ENCODE measurements at places on chromosomes 6 and 20.

DNA sequence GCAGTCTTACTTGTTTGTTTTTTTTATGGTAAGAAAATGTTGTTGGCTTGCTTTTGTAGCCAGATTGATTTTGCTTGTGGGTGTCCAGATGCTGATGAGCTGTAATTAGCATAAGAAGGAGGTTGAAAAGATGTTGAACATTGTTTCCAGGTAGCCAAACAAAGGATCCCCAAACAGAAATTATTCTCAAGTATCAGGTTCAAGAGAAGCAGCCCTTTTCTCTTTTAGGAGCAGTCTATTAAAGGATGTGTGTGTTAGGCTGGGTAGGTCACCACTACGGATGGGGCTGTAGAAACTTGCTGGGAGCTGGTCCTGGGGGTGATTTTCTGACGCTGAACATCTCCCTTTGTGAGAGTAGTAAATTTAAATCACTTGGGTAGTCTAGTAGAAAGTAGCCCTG, 86.9 kb upstream of the VSTM2L start:
- no peak for DNase-seq

DNA sequence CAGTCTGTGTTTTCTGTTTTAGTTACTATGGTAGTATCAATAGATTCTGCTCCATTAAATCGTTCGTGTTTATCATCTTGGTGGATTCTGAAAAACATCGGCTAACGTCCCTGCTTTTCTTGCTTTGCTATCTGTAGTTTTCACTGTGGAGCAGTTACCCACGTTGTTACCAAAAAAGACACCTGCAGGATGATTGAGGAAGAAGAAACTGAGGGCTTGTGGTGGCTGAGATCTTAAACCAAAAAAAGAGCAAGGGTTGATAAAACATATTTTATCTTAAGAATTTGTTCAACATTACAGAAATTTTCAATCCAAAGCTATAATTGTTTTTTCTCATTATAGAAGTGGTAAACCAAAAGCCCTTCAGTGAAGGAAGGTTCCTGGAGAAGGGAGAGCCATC, 166.3 kb downstream of the FARS2 start:
- no peak for DNase-seq

DNA sequence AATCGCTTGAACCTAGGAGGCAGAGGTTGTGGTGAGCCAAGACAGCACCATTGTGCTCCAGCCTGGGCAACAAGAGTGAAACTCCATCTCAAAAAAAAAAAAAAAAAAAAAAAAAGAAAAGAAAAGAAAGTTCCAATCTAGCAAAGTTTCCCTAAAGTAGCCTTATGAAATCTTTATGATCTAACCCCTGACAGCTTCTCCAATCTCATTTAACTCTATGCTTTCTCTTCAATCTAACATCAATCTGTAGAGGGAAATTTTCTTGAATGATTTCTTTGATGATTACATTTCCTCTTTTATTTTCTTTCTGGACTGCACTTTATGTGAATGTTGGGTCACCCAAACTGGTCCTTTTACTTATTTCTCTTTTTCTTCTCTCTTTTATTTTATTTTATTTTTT, 2.2 kb upstream of the SLC18B1 start:
- DNase-seq: no peak

- no peak for DNase-seq
These were observed 1.6 kb upstream of the ATP5F1E start for GRCh38 chr20:59033616-59034165.

DNA sequence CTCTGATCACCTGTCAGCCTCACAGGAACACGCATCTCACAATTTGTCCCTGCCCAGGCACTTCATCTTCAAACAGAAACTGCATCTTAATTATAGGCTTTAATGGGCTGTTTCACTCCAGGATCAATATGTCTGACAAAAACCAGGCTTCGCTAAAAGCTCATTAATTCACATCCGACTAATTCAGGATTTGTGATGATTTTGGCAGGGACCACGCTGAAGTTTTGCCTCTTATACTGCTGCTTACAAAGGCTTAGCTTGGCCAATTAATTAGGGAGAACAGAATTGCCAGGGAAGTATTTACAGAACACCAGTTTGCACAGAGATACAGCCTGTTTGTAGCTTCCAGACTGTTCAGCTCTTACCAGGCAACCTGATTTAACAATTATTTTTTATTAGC, 541.0 kb upstream of the SPTLC3 start:
- no peak for DNase-seq

- no peak for DNase-seq
These were observed 82.9 kb upstream of the MPC1 start for GRCh38 chr6:166465671-166466087.

DNA sequence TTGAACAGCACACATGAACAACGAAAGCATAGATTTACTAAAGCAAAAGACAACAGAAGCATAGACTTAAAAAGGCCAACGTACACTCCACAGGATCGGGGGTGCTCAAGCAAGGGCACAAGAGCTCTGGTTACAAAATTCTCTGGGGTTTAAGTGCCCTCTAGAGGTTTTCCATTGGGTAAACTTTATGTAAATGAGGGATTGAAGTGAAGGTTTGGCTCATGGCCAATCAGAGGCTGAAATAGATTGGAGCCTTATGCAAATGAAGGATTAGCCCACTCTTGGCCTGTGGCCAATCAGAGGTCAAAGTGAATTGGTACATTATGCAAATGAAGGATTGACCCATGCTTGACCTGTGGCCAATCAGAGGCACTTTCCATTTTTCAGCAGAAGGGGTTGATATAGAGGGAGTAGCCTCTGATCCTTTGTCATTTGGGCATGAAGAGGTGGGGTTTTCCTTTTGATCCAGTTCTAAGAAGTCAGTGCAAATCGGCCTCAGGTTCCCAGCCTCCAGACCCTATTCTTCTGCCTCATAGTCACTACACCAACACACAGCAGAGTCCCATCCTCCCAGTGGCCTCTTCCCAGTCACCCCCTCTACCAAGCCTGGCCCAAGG, 244.9 kb downstream of the THBS2 start:
- DNase-seq: no peak

DNA sequence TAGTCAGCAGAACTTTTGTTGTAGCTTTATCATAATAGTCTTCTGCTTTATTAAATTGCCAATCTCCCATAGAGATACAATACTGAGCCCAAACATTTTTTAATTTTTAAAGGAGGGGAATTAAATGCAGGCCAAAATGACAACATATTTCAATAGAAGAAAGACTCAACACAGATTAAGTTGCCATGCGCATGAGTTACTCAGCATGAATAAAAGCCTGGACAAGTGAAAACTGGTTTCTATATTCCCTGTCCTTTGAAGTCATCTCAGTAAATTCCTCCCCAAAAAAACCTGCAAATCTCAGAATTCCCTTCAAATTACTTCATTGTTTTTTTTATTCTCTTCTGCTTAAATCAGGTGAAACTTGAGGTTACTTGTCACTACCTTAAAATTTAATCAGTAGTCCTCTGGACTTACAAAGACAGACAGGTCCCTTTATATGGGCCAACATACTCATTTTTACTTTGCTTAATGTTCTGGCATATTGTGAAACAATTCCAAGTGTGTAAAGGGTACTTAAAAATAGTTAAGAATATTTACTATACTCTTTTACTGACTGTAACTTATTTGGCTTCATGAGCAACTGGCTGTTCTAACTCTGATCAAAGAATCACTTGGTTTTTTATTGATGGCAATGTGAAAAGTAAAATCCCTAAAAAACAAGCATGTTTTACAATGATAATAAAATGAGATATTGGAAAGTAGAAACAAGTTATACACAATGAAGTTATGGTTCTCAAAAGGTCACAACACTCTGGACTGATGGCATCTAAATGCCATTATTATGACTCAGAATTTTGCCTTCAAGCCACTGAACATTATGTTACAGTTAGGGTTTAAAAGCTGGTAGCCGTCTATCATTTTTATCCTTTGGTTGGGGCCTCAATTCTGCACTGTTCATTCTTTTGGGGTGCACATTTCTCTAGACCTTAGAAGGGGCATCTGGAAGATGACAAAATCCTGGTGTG, 49.9 kb upstream of the COL21A1 start:
- no peak for DNase-seq

GRCh38 chr6:128521282-128521632, 858 bp upstream of the PTPRK start:
- no peak for DNase-seq

DNA sequence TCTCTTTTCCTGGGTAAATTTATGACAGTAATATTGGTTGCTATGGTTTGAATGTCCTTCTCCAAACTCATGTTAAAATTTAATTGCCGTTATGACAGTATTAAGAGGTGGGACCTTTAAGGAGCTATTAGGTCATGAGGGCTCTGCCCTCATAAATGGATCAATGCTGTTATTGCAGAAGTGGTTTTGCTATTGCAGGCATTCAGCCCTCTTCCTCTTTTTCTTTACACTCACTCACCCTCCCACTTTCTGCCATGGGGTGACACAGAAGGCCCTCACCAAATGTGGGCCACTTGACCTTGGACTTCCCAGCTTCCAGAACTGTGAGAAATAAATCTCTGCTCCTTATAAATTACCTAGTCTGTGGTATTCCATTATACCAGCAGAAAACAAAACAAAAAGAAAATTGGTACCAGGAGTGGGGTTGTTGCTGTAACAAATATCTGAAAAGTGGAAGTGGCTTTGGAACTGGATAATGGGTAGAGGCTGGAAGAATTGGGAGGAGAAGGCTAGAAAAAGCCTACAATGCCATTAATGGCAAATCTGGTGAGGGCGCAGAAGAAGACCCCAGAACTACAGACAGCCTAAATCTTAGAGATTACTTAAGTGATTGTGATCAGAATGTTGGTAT, 24.8 kb upstream of the IGF2R start:
- no peak for DNase-seq

DNA sequence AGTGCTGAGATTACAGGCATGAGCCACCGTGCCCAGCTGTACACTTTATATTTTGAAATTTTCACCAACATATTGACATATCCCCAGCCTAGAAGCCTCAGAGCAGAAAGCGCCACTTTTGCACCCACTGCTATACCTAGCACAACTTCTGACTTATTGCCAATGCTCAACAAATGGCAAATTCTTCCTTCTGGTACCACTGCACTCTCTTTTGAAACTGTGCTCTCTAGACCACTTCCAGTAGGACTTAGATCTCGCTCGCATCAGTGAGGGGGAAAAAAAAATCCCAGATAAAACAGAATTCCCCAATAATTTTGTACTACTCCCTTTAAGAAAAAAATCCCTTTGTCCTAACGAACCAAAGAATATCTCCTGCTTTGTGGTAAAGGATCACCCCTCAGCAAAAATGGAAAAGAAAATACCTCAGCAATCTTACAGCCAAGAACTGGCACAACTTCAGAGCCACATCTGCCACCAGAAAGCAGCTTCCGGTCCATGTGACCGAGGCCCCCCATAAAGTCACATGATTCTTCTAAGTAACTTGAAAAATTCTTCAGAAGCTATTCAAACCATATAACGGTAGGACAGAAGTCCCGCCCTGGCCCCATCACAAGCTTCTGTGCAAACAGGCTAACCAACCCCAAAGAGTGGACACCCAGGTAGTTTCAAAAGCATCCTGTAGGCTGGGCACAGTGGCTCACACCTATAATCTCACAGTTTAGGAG, 18.5 kb upstream of the IL17F start:
- DNase-seq: no peak

DNA sequence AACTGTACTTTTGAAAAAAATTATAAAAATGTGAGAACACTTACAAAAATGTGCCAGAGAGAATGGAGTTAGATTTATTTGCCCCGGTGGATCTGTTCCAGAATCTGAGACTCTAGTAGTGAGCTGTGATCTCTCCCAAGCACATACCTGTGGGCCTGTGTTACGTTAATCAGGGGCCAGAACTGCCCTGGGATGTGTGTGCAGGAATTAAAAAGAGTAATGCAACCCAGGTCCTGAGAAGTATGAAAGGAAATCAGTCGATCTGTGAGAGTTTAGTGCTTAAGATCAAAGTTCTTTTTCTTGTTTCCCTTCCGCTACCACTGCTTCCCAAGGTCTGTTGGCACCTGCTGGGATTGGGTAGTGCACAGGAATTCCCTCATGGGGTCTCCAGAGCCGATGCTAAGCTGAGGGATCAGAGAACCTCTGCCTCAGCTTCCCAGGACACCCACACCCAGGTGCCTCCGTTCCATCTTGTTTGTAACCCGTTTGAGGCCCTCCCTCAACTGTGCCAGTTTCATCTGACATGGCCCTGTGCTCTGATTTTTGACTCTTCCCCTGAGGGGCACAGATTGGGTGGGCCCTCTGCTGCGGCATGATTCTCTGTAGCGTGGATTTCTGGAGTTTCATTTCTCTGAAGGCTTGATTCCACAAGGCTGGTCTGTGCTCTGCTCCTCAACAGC, 87.7 kb downstream of the RREB1 start:
- DNase-seq: no peak

- DNase-seq: no peak
These were observed 100.0 kb upstream of the TAB2 start for GRCh38 chr6:149217466-149217888.

GRCh38 chr6:13413900-13414555, 73.4 kb downstream of the GFOD1 start:
- peak; percentile 2 for DNase-seq

GRCh38 chr6:144139817-144140216, 10.5 kb upstream of the STX11 start:
- no peak for DNase-seq

DNA sequence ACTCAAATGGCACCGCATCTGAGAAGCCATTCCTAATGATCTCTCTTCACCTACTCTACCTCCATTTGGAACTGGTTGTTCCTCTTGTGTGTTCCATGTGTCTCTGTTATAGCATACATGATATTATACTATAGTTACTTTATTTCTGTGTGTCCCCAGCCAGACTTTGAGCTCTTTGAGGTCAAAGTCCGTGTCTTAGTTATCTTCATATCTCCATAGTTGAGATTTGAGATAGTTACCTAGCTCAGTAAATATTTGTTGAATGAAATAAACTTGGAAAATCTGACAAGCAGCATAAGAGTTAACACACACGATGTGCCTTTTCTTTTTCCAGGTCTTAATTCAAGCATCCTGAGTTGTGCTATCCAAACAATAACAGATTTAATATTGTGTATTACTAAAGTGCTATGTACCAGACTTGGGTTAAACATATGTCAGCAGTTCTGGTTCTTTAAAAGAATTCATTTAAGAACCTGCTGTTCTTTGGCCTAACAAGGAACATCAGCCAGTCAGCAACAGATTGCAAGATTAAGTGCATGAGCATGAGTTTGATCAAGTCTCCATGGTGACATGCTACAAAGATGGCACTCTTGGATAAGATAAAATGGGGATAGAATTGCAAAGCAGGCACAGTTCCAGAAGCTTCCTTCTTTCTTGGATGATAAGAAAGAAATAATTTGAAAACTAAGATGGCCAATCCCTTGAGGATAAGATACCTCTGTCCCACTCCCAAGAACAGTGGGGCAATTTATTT, 8.7 kb upstream of the TNFRSF21 start:
- no peak for DNase-seq

GRCh38 chr20:53887973-53888372, 182.4 kb downstream of the BCAS1 start:
- DNase-seq: no peak

DNA sequence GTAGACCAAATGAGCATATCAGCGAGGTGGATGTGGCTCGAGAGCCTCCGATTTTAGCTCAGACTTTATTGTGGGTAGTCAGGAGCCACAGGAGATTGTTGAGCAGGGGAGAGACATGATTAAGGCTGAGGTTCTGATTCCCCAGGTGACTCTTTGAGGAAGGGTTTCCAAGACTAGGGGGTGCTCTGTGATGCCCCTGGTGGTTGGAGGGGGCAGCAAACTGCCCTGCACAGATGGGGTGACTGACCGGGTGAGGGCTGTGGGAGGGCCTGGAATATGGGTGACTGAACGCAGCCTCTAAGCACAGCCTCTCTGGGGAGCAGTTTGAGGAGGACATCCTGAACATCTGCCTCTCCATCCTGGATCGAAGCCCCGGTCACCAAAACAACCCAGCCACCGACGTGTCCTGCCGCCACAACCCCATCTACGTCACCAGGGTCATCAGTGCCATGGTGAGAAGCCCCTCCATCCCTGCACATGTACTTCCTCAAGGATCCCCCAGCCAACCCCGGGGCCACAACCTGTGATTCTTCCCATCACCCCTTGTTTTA, 17.0 kb downstream of the TGM6 start:
- DNase-seq: no peak
